ENCODE measurements at places on chromosomes 7 and 10.

GRCh38 chr7:27842851-27843250 lies 102.9 kb downstream of the TAX1BP1 start:
- DNase-seq: no peak

- DNase-seq: peak; percentile 78
These were observed 38.0 kb downstream of the ZNF777 start for GRCh38 chr7:149422914-149423301.

DNA sequence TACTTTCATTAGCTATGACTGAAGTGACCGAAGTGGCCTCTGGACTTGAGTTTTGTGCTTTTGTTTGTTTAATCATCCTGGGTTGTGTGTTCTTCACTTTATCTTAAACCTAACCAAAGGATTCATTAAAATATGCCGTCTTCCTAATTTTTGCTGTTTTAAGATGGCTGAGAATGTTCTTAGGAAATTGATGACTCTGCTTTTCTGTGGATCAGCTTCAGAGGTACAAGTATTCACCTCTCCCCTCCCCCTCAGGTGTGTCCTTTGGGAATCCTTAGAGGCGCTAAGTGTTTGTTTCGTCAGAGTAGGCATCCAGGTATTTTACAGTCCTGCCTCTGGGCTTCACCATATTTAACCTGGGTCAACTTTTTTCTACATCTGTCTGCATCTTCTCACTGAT lies 1.1 kb downstream of the CCDC126 start:
- DNase-seq: no peak

- no peak for DNase-seq
These were observed 9.6 kb downstream of the LYZL2 start for GRCh38 chr10:30619966-30620365.

DNA sequence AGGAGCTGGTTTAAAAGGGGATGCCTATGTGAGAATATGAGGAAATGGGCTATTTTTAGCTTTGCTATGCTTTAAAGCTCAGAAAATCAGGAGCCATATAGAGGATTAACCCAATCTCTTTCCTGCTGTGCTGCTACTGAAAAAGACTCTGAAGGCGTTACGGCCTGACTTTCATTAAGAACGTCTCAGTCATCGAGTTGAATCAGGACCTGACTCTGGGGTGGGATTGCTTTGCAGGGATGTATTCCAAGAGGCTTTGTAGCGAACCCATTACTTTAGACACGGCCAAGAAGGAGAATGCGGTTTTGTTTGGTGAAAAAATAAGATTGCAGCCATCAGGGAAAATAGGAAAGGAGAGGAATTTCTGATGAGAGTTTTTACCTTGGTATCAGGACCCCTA lies 426.9 kb downstream of the CCSER2 start:
- DNase-seq: no peak

GRCh38 chr10:46516660-46517416 lies 39.6 kb downstream of the GPRIN2 start:
- no peak for DNase-seq

- no peak for DNase-seq
These were observed 22.7 kb upstream of the EEPD1 start for GRCh38 chr7:36130236-36130945.

- DNase-seq: no peak
These were observed 69.7 kb upstream of the CAMK2B start for GRCh38 chr7:44395067-44395466.

DNA sequence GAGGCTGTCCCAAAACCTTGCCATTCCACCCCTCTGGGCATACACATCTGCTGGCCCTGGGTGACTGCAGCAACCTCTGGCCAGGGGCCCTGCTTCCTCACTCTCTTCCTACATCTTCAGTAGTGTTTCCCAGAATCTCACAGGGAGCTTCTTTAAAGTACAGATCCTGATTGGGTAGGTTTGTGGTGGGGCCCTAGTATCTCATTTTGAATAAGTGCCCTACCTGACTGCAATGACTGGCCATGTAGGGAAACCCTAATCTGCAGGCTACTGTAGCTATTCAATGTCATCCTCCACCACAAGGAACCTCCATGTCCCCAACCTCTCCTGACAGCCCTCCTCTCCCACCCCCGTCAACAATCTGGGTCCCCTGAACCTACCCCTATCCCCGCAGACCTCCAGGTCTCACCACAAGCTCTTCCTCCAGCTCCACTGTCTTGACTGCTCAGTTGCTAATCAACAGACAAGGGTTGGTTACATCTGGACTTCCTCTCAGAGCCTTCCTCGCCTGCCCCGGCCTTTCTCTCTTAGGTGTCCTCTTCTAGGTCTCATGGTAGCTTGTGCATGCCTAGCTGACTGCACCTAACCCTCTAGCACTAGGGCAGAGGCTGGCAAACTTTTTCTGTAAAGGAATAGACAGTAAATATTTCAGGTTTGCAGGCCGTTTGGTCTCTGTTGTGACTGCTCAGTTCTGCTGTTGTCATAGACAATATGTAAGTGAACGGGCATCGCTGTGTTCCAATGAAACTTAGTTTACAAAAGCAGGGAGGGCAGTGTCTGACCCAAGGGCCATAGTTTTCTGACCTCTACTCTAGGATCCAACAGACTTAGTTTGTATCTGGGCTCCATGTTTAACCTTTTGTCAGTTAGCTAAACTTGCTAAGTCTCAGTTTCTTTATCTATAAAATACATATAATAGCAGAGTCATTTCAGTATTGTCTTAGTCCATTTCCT lies 121.1 kb downstream of the AOAH start:
- no peak for DNase-seq

DNA sequence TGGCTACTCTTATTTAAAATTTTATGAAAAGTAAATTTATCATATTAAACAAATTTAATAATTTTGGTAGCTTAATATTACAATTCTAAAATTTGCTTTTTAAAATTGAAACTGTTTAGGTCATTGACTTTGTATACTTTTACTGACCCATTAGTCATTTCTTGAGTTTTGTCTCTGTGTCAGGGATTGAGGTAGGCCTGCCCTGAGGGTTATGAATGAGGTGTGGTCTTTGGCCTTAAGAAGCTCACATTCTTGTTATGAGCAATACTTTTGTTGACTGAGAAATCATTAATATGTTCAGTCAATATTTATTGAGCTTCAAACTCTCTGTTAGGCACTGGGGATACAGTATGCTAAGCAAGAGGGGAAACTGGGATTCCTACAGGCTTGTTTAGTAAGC lies 47.0 kb upstream of the RPA3 start:
- DNase-seq: no peak

- no peak for DNase-seq
These were observed 123.9 kb downstream of the CACNA2D1 start for GRCh38 chr7:82319674-82320118.

DNA sequence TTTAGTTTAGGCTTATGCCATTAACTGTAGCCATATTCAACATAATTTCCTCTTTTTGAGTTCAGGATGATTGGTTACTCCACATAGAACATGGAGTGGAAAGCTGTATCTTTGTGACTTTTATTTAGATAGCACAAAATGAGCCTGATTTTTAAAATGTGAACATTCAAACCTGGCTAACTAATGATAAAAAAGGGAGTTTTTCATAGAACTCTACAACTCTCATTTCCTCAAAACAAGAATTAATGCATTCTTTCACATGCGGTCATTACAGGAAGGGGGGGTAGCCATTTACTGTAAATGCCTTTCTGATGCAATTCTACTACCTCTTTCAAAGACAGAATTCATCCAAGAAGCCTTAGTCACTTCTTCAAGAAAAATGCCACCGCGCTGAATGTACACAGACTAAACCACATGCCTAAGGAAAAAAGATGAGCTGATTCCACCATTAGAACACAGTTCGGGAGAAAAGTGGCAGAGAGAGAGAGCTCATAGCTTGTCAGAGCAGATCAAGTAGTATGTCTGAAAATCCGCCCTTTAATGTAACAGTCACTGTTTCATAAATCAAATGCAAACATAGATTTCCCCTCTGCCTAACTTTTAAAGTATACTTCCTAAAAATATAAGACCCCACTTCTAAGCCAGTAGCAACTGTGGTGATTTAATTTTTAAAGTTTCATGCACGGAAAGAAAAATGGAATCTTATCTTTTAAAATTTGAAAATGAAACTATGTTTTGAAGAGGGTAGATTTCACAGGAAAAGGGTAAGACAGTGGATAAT lies 226.4 kb upstream of the KLF14 start:
- DNase-seq: no peak

GRCh38 chr10:5927306-5927705 lies 37.3 kb downstream of the FBH1 start:
- no peak for DNase-seq

GRCh38 chr7:116224492-116225098 lies 14.3 kb downstream of the TES start:
- DNase-seq: no peak

DNA sequence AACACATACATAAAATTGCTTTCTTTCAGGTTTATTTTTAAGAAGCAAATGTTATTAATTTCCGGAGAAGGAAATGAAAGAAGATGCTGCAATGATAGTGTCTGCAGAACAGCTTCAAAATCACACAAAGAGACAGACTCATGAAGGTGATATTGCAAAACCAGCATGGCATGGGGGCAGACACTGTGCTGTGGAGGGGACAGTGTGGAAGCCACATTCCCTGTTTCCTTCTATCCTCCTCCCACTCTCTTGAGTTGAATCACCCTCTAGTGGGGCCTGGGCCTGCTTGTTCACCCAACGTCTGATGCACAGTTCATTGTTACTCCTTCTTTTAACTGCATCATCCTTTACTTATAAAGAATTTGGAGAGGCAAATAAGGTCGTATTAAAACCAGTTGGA lies 104.0 kb upstream of the INSIG1 start:
- no peak for DNase-seq

- no peak for DNase-seq
These were observed 65.1 kb downstream of the CAMK1D start for GRCh38 chr10:12414278-12414989.

DNA sequence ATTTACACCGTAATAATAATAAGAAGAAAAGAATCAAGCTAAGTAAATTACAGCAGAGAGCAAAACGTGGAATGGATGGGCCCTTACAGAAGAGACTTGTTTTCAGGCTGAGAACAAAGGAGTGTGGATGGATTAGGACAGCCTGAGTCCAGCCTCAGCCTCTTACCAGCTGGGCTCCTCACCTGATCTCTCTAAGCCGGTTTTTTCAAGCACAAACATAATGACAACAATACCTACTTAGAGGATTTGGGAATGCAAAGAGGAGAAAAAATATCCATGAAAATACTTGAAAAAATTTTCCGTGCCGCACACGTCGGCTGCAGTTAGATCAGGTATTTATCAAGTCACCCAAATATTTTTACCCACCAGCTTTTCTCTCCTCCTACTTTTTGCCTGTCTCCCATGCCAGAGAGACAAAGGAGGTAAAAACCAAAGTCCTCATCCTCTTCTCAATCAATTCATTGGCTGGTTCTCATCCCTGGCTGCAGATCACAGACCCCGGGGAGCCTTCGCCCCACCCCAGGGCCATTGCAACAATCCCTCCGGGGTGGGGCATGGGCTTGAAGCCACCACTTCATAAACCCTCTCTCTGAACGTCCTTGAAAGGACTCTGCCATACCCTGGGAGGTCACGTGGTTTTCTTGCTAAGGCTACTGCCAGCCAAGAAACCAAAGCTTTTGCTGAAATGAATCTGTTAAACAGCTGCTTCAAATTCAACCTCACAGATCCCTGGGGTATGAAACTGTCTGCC lies 29.7 kb upstream of the GTF2I start:
- no peak for DNase-seq

DNA sequence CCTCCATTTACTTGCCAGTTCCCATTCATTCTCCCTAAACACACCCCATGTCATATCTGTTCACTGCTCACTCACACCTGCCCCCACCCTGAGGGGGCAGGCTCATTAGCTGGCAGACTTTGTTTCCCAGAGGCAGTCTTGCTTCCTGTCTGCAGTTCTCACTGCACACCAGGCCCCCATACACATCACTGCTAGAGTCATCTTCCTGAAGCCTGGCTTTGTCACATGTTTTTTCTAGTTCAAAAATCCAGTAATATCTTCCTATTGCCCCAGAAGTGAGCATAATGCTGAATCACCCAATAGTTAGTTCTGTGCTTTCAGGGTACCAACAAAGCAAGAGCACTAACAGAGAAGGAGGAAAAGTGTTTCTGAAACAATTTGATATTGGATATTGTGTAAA lies 1.9 kb downstream of the LRRC72 start:
- no peak for DNase-seq

DNA sequence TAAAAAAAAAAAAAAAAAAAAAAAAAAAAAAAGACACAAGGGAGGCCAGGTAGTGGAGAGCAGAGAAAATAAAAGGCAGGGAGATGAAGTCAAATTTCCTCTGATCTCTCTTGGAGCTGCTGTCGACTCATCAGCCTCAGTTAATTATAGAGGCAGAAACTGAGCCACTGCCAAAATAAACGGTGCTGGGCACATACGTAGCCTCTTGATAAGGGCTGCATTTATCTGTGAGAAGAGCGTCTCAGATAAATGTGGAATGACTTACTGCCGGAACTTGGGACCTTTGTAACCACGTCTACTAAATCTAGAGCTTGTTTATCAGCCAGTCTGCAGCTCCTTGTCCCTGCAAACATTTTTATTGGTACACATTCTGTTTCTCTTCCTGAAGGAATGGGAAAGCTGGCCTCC lies 162.3 kb downstream of the BAMBI start:
- no peak for DNase-seq

DNA sequence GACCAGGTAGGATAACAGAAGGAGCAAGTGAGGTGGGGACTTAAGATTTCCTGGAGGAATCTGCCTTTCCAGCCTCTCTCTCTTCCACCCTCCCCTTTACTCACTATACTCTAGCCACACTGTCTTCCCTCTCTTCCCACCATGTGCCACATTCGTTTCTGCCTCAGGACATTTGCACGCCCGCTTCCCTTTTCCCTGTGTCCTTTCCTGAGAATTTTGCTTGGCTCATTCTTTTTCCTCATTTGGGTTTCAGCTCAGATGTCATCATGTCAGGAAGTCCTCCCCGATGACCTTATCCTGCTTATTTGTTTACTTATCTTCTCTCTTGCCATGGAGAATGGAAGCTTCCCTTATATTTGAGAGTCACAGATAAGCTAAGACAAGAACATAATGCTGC lies 363.8 kb downstream of the PRPF18 start:
- DNase-seq: no peak

DNA sequence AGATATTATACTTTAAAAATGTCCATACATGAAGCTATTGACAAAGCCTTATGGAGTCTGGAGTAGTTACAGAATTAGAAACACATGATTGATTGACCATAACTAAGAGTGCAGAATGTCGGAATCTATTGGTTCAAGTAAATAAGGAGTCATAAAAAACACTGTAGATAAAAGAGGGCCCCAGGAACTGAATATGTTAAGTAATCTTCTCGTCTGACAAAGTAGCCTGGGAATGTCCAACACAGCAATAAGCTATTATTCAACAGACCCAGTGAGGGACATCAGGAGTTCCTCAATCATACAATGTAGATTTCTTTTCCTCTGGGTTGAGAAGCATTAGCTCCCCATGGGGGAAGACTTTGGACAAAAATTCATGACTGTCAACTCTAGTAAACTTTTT lies 782.0 kb downstream of the SUGCT start:
- DNase-seq: no peak

- DNase-seq: no peak
These were observed 23.7 kb upstream of the NUB1 start for GRCh38 chr7:151317936-151318335.

DNA sequence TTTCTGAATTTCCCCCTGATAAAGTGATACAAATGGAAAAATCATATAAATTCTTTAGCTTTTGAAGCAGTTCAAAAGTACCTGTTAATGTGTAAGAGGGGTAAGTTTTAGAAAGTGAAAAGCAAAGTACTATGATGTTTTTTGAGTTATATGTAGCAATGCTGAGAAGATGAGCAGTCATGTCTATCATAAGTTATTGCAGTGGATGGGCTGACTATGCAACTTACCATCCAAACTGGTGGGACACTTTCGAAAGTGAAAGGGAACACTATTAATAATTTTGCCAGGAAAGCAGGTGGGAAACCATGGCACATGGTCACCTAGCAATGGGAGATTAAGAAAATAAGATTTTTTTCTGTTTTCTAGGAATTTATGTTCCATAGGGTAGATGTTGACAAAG lies 4.1 kb downstream of the MINPP1 start:
- no peak for DNase-seq
